Inflammatory macrophage treated with lipopolysaccharide for 1 hour (primary cell): ENCODE measurements at places on chromosomes 2 and 18.
A peak's percentile ranks its signal among the peaks of the same experiment; 100 is the strongest.

DNA sequence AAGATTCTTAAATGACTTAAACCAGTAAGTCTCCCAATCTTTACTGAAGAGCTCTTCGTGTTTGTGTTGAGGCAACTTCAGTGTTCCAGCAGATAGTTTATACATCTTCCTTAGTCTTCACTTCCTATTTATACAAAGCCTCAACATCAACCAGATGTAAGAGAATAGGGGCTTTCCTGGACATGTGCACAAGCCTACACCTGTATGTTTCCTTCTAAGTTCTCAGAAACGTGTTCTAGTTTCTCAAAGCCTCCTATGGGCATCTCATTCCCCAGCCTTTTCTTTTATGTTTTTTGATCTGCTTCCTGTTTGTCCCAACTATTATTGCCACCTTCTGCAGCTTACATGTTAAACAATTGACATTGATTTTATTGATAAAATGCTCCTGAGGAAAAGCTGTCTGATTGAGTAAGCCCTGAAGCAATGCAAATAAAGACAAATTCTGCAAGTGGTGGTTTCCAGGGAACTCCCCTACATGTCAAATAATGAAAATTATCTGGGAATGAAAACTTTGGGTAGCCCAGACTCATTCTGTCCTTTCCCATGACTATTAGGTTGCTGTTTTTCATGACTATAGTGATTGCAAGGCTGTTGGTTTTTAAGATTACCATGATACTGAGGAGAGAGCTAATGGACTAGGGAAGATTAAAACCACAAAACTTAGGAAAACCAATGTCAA lies 663.3 kb upstream of the ACVR2A start:
- DNase-seq: no peak

GRCh38 chr2:172725284-172725683 lies 10.4 kb upstream of the RAPGEF4 start:
- DNase-seq: no peak

DNA sequence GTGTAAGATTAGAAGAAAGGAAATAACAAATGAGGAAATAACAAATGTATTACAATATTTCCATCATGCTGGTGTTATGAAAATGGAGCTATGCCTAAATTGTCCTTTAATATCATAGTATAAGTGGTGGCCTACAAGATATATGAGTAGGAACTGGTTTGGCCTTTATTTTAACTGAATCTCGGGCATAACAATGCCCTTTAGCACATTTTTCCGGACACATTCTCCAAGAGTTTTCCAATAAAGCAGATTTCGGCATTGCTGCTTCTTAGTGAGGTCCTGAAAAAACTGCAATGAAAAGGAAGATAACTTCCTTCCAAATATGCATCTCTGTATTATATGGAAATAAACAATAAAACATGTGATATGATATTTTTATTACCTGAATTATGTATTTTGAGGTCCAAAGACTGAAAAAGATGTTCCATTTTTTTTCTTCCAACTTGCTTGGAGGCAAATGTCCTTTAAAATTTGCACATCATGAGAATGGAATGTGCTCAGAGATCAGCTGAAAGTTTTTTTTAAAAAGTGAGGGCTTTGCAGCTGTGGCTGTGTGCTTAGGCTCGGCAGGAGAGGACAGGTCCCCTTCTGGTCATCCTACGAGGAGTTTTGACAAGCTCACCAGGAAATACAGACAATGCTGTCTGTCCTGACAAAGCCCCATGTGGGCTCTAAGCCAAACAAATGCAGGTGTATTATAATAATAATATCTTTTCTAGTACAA lies 132.3 kb upstream of the RND3 start:
- DNase-seq: no peak

- no peak for DNase-seq
Measured at GRCh38 chr2:152098496-152099366, at the start of gene CACNB4. TSS of gene CACNB4 (minus strand) at chr2:152099044.

GRCh38 chr2:143128681-143129580 lies at the start of gene ARHGAP15:
TSS of gene ARHGAP15 (plus strand) at chr2:143129419.
- DNase-seq: peak; percentile 72

- DNase-seq: no peak
Measured at GRCh38 chr18:31156821-31157763, 5.6 kb downstream of the DSC1 start.

DNA sequence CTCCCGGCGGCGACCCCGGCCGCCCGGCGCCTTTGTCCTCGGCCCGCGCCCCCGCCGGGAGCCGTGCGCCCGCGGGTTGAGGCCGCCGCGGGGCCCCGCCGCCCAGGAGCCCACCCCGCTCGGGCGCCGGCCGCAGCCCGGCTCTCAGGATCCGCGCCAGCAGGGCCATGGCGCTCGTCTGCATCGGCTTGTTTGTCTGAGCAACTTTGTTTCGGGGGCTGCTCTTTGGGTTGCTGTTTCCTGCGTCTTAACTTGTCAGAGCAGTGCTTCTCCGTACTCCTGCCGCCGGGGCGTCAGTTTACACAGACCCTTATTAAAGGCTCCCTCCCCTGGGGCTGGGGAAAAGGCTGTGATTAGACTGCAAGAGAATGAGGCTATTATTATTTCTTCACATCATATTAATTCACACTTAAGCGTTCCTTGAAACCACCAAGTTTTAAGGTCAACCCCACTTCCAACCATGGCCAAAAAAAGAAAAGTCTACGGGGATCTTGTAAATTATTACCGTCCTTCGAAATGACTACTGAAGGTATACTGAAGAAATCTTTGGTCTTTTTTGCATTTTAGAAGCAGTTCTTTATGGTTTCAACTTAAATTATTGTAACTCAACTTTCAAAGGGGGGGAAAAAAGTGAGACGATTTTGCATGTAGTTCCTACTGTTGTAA lies at the start of gene CYP27C1:
CYP27C1 (minus strand) TSS at position 198 of the 666 bp plus-strand sequence; CDS start at position 169, 29 bp downstream.
- DNase-seq: no peak

GRCh38 chr18:49609256-49610021 lies 47.6 kb downstream of the LIPG start:
- no peak for DNase-seq

DNA sequence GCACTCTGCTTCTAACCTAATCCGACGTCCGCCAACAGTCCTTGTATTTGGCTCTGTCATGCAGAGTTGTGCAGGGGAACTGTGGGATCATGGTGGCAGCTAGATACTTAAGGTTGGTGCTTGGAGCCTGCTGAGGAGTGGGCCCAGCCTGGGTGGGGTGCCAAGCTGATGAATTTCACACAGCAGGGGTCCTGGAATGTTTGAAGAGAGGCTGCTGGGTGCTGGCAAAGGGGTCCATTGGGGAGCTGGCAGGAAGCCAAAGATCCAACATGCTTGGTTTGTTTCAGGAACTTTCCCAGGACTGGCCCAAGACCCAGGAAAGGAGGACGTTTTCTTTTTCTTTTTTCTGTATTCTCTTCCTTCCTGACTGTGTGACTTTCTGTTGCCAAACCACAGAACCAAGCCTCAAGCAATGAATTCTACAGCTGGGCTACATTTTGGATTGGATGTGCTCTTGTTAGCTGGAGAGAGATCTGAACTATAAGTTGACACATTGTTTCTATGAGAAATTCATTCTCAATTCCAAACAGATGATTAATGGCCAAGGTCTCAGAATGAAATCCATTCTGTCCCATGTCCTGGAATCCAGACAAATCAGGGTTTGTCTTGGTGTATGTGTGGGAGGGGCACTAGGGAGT lies 49.9 kb downstream of the DHRS9 start:
- DNase-seq: no peak

DNA sequence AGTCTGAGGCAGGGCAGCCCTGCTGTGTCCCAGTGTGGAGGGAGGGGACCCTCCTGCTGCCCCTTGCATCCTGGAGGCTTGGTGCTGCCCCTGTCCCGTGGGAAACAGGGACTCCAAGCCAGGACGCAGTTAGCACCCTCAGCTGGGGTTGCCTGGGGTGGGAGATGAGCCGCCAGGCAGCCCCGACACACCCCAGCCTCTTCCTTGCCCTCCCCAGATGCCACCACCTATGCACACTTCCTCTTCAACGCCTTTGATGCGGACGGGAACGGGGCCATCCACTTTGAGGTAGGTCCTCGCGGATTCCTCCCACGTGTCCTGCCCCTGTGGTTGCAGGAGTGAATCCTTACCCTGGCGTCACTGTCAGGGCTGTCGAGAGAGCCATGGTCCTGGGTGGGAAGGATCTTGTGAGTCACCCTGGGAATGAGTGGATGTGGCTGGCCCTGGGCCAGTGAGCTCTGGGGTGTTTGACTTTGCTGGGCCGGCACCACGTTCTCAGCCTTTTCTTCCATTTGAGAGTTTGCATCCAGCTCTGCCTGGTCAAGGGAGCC lies 27.5 kb upstream of the FAHD2A start:
- DNase-seq: no peak

GRCh38 chr2:1173528-1173927 lies 222.9 kb downstream of the SNTG2 start:
- no peak for DNase-seq

GRCh38 chr2:169091761-169092519 lies 22.6 kb downstream of the DHRS9 start:
- no peak for DNase-seq

DNA sequence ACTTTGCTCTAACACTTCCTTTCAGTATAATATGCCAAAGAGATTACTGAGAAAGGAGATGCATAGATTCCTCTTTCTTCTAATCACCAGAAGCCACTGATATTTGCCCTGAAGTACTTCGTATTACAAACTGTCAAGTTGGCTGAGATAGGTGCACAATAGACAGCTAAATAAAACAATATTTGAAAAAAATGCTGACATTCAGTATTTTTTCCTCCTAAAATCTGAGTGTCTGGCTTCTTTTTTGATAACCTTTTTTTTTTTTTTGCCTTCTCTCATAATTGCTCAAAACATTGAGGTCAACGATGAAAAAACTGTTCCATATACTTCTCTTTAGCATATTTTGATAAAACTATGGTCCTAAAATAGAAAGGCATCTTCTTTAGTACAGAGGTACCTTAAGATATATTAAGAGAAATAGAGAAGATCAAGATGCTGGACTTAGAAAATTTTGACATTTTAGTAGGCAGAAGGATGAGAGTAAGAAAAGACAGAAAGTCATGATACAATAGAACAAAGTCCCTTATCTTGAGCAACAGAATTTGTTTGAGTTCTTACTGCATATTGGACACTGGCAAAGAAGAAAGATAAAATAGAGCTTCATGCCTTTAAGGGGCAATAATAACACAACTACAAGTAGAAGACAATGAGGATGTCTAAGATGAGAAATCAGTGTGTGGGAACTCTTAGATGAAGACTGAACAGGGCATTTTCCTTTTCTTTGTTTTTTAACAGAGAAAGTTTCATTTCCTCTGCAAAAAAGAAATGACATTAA lies 220.7 kb downstream of the PTH2R start:
- no peak for DNase-seq

GRCh38 chr2:133240491-133241223 lies 327.6 kb downstream of the NCKAP5 start:
- DNase-seq: no peak

DNA sequence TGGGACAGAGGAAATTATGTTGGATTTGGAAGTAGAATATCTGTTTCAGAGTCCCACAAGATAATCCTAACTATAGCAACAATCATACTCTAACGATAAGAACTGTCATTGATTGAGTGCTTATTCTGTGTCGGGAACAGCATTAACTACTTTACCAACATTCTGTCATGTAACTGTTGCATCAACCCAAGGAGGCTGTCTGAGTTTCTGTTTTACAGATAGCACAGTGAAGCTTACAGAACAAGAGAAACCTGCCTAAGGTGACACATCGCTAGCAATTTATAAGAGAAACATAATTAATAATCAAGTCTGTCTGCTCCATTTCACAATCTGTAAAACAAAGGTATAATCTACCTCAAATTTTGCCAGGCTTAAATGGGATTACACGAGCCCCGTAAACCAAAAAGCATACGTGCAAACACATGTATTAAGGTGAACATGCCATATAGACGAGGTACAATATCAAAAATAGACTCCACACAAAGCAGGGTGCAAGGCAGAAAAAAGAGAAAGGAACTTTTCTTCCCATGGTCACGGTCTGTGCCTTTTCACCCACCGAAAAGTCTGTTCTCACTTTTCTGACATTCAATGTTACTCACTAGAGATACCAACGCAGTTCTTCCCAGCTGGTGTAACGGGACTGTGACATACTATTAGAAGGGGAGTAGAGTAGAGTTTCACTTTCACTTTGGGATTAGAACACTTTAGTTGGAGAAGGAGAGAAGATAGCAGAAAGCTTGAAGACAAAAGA lies 37.2 kb upstream of the SLC8A1 start:
- peak; percentile 66 for DNase-seq

DNA sequence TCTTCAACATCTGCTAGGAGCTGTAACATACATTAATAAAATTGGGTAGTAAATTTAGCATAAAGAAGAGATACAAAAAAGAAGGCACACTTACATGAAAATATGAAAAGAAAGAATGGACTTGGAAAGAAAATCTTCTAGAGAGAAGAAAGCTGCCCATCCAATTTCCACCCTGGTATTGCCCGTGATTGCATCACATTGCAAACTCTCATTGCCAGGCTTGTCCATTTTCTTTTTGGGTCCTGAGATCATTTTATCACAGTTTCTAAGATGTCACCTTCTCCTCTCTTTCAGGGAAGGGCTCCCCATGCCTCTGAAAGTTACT lies 321.5 kb downstream of the RND3 start:
- no peak for DNase-seq
